ENCODE measurements at places on chromosomes 7 and 10.

- DNase-seq, result no peak
These were observed 185.9 kb upstream of the HPS1 start for GRCh38 chr10:98632456-98633150.

DNA sequence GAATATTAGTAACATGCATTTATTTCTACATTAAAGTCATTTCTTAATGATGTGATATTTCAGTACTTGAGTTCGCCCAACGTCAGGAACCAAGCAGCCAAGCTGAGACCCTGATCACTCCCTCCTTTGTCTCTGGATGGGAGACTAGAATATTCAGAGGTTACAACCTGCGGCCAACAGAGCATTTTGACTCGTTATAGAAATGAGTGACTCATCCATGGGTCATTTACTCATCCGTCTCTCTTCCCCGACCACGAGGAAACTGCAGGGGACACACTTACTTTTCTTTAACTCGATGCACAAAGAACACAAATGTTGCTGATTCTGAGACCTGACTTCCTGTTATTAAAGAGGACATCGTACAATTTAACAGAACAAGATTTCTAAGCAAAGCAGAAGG lies 343.3 kb downstream of the FRMD4A start:
- no peak for DNase-seq

- DNase-seq, result no peak
These were observed 55.4 kb upstream of the MKRN1 start for GRCh38 chr7:140534743-140535142.

GRCh38 chr10:103876155-103876554 lies 20.8 kb upstream of the SH3PXD2A start:
- no peak for DNase-seq

DNA sequence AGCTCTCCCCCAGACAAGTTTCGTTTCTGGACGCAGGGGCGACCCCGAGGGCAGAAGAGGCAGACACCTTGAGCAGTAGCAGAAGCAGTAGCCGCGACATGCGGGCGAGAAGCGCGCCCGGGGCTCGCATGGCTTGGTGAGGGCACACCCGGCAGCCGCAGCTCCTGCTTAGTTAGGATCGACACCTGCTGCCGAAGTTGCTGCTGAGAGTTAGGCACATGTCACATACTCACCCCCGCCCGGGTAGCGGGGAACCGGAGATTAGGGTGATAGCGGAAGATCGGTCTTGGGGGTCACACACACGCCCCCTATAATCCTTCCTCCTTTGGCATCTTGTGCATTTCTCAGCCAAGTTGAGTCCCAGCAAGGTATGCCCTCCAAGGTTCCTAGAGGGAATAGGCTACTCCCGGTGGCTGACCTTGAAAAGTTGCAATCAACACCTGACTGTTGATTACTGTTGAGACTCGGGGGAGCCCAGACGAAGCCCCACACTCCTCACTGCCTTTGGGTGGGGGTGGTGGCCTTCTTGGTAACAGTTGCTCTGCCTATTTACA lies 668 bp downstream of the GPR37 start:
- DNase-seq, result no peak

DNA sequence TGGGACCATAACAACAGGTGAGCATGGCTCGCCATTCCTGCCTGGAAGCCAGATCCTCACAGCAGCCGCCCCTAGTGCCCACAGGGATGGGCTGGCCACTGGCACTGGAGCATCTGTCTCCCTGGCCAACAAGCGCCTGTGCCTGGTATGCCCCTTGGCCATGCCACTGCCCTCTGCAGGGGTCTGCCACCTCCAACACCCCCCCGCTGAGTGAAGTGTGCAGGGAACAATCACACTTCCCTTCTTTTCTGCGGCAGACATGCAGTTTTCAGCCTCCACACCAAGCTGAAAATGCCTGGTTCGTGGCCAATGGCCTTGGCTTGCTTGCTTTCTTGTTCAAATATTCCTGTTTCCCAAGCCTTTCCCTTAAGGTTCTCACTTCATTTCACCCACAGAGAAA lies 50.7 kb downstream of the HSPA12A start:
- DNase-seq, result no peak

DNA sequence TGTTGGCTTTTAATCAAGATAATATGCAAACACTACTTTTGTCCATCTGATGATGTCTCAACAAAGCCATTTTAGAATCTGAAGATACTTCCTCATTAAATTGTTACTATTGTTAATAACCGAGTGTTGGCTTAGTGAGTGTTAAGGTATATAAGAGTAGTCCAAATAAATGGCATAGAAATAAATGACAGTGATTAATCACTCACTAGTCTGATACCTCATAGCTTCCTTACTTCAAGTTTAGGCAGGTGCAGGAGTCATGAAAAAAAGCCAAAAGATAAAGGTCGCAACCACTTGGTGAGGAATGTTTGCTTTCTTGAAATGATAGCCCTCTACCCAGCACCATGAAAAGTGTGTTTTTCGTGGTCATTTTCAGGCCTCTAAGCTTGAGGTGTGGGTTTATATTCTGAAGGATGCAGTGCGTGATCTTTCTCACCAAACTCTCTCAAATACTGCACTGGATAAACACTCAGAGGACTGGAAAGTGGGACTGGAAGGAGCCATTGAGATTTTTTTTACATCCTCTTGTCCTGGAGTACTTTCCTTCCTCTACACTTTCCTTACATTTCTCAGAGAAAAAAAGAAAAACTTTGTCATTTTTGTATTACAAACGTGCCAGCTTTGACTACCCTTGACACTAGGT lies 138.1 kb downstream of the KIAA1217 start:
- no peak for DNase-seq

DNA sequence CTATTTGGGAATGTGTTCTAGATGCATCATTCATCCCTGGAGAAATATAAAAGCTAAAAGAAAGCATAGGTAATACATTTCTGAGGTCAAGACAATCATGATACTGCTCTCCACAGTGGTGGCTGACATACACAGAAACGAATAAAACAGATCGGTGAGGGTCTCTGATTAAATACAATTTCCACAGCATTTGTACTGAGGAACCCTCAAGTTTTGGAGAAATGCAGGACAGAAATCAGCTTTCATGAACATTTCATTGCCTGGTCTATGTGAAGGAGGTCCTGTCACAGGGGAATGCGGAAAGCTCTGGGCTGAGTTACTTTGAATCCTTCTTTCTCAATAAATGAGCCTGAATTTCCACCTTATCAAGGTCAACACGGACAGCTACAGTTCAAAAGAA lies 67.9 kb upstream of the ITGB1 start:
- no peak for DNase-seq

DNA sequence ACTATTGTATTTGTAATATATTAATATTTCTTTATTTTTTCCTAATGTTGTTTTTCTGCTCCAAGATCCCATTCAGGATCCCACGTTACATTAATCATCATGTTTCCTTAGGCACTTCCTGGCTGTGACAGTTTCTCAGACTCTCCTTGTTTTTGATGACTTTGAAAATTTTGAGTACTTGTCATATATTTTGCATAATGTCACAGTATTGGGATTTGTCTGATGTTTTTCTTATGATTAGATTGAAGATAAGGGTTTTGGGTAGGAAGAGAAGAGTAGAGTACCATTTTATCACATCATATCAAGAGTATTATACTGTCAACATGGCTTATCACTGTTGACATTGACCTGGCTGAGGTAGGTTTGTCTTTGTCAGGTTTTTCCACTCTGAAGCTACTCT lies 146.3 kb upstream of the TPK1 start:
- DNase-seq, result no peak

DNA sequence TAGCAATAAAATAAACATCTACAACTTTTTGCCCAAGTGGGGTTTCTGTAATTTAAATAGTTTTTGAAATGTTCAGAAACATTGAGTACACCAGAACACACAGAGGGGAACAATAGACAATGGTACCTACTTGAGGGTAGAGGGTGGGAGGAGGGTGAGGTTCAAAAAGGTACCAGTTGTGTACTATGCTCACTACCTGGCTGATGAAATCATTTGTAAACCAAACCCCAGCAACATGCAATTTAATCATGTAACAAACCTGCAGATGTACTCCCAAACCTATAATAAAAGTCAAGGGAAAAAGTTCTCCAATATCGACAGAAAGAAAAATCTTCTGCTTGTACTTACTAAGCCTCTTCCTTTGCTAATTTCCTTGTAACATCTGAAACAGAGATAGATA lies 4.2 kb upstream of the TES start:
- no peak for DNase-seq

DNA sequence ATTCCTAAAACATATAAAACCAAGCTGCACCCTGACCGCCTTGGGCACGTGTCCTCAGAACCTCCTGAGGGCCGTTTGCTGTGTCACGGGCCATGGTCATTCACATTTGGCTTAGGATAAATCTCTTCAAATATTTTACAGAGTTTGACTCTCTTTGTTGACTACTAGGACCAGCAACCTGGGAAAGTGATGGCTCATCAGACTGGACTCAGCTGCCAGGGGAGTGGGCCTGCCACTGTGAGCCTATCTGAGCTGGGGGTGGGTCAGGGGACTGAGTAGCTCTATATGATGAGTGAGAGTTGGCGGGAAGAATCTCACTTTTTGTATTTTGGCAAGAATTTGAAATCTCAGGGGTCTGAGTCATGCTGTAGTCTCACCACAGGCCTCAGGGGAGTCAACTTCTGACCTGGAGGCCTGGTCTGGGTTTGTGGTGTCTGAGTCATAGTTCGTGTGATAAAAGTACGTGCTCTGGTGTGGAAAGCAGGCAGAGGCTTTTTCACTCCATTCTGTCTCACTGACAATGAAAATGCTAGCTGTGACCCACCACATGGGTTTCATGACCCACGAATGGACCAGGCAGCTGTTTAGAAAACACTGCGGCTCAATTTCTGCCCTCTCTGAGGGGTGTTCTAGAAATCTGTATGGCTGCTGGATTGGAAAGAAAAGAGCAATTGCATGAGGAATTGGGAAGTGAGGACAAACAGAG lies 4.2 kb upstream of the UPP1 start:
- DNase-seq, result no peak

GRCh38 chr7:54799792-54800191 lies 40.8 kb upstream of the SEC61G start:
- DNase-seq, result no peak

- DNase-seq, result no peak
These were observed 33.2 kb downstream of the SPAM1 start for GRCh38 chr7:123958186-123958703.

- DNase-seq, result no peak
These were observed 77.0 kb upstream of the PHYHIPL start for GRCh38 chr10:59099481-59099880.

GRCh38 chr7:137850972-137851945 lies 4.5 kb upstream of the DGKI start:
- DNase-seq, result no peak

GRCh38 chr7:38759028-38759427 lies 127.9 kb upstream of the AMPH start:
- DNase-seq, result no peak

DNA sequence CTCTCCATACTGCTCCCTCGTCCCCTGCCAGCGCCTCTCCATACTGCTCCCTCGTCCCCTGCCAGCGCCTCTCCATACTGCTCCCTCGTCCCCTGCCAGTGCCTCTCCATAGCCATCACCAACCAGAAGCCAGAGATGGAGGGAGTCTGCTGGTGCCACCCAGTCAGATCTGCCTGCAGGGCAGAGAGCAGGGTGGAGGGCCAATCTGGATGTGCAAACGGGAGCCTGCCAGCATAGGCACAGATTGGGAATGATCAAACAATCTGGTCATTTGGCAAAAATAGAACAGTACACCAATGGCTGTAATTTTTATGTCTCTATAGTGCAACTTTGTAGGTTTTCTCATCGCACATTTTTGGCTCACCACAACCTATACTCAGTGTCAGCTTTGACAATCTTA lies 76.9 kb upstream of the LRRC4 start:
- DNase-seq, result no peak

DNA sequence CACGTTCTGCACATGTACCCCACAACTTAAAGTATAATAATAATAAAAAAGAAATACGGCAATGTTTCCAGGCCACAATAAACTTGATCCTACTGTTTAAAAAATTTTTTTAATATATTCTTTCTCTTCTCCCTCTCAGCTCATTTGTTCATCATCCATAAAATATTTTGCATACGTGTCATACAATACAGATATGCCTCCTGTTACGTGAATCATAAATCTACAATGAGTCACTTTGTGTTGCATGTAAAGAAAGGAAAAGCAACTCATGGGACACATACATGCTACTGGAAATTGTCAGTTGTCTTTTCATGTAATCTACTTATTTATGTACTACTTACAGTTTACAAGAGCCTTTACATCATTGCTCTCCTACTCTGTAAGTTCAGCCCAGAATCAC lies 1.1 kb upstream of the TECTB start:
- DNase-seq, result no peak

DNA sequence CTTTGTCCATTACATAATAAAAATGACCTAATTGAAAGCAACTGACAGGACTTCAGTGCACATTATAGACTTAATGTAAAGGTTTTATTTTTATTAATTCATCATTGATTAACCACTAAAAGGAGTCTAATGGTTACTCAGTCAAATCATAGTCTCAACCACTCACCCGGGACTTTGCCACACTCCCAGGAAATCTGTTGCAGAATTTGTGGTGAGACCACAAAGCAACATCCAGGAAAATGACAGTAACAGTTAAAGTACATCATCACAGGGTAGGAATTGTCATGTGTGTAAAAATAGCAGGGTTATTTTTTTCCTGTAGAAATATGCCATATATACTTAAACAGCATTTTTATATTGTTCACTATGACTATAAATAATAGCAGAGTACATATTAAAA lies 6.3 kb upstream of the HGF start:
- no peak for DNase-seq

DNA sequence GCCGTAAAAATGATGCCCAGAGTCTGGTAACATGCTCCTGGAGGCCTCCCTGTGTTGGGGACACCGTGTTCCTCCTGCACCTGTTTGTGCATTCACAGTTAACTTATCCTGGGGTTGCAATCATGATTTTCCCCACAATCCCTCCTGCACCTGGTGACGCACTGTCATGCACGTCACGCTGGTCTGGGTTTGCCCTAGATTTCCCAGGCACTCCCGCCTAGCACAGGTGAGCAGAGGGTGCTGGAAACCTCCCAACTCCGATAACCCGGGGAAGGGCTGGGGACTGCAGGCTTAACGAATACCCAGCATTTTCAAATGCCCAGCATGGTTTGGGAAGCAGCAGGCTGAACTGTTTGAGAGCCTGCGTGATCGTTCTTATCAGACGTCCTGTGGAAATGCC lies 427.1 kb downstream of the TCERG1L start:
- DNase-seq, result no peak

DNA sequence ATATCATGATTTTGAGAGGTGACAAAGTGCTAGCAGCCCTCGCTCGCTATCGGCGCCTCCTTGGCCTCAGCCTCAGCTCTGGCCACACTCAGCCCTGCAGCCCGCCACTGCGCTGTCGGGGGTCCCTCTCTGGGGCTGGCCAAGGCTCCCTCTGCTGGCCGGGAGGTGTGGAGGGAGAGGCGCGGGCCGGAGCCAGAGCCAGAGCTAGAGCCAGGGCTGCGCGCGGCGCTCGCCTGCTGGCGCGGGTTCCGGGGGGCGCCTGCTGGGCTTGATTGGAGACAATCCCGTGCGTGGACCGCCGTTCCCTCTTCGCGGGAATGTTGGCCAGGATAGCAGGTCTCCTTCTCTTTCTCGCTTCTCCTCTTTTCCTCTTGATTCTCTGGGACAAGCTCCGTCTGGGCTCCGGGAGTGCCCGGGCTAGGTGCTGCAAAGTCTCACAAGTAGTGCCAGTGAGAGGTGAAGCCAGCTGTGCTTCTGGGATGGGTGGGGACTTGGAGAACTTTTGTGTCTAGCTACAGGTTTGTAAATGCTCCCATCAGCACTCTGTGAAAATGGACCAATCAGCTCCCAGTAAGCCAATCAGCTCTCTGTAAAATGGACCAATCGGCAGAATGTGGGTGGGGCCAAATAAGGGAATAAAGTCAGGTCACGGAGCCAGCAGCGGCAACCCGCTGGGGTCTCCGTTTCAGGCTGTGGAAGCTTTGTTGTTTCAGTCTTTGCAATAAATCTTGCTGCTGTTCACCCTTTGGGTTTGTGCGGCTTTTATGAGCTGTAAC lies 43.4 kb upstream of the ELMO1 start:
- DNase-seq, result no peak

Measured in left renal pelvis (tissue), 4 donors.